ENCODE measurements at places on chromosomes 4 and X. TPM values are rescaled to one million over a fixed set of nuclear protein-coding genes. Genes with fewer than 3 reads are reported as not detected.
A peak's percentile ranks its signal among the peaks of the same experiment; 100 is the strongest.

DNA sequence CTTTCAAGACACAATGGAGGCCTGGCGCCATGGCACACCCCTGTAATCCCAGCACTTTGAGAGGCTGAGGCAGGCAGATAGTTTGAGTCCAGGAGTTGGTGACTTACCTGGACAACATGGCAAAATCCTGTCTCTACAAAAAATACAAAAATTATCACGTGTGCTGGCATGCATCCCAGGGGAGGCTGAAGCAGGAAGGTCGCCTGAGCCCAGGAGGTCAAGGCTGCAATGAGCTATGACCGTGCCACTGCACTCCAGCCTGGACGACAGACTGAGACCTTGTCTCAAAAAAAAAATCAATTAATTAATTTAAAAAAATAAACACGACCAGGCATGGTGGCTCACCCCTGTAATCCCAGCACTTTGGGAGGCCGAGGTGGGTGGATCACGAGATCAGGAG, 2.0 kb upstream of the CTPS2 start:
- DNase-seq = no peak

GRCh38 chr4:5447755-5448154, 260.6 kb downstream of the EVC2 start:
- no peak for DNase-seq

GRCh38 chr4:4575284-4576211, 33.7 kb upstream of the STX18 start:
- no peak for DNase-seq

GRCh38 chr4:76550966-76551780, 116.1 kb downstream of the SHROOM3 start:
- no peak for DNase-seq

DNA sequence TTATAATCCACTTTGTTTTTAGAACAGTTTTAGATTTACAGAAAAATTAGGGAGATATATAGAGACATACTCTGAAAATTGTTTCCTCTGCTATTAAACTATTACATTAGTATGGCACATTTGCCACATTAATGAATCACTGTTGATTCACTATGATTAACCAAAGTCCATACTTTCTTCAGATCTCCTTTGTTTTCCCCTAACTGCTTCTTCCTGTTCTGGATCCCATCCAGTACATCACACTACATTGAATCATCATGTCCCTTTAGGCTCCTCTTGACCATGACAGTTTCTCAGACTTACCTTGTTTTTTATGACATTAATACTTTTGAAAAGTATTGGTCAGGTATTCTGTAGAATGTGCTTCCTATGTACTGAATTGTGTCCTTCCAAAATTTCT, 109.2 kb upstream of the EDNRA start:
- peak; percentile 55 for DNase-seq

DNA sequence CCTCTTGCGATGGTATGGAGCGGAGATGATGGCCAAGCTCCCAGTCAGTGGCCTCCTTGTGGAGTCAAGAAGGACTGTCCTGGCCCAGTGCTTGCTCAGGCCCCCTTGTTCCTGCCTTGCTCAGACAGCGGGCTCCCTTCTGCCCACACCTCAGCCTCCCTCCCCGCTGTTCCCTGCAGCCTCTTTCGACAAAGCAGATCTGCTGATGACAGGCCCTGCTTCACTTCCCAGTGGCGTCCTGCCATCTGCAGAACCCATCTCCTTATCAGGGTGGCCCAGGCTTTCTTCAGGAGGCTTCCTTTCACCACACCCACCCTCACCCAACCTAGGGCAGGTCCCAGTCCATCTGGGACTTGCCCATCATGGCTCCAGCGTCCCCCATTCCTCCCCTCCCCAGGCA, 80.0 kb downstream of the CLDN34 start:
- no peak for DNase-seq

GRCh38 chrX:15790769-15791290, 546 bp downstream of the ZRSR2 start:
- DNase-seq = no peak

- no peak for DNase-seq
These were observed 1283.8 kb upstream of the PABPC4L start for GRCh38 chr4:135485371-135485770.

DNA sequence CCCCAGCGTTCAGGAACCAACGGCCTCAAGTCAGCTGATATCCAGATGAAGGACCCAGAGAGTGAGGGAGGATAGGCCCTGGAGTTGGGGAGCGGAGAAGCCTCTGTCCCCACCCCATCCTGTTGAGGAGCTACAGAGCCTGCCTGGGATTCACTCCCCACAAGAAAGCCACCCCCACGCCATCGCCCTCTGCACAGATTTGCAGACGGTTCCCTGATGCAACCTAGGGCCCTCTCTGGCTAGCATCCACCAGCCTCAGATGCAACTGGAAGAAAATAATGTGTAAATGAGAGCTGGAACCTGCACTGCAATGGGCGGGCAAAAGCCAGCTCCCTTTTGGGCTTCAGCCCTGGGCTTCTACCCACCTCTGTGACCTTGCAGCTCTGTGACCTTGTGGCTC, 185.6 kb downstream of the BCOR start:
- DNase-seq = no peak

The RBPJ gene
- 82.2 TPM for total RNA-seq

The GAGE12H gene
- not detected for total RNA-seq

Data from kidney epithelial cell (primary cell).